ENCODE measurements at places on chromosomes 7 and 10.

DNA sequence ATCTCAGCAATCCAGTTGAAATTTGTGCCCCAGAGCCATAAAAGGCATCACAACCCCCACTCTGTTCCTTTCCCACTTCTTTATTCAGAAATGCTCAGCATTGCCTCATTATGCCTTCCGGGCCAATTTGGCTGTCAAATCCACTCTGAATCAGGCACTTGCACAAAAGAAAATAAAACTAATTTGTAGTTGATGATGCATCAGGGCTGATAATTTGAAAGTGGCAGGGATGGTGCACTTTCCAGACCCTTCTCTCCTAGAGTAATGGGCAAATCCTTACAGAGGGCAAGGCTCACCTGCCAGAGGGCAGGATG, 147.9 kb upstream of the PDE1C start:
- no peak for DNase-seq

DNA sequence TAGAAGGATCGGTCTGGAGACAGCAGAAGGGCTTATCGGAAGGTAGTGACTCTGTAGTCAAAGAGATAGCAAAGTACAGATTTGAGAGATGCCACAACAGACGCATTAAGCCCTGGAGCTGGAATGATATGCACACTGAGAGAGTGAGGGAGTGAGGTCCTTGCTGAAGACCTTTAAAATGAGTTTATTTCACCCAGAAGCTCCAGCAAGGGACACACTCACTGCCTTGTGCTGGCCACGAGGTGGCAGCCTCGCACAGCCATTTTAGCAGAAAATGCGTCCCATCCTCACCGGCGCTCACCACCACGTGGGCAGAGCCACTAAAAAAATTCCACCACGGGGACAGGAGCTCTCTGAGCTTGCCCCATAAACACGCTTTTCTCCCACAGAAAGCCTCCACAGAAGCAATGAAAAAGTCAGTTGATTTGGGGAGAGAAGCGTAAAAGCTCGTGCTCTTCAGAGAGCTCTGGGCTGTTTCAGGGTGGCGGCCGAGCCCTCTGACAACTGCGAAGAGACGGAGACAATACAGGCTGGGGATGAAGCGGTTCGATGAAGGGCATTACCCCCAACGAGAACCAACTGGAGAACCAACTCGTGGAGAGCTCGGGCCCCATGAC, 163.0 kb upstream of the KLF14 start:
- peak; percentile 74 for DNase-seq

DNA sequence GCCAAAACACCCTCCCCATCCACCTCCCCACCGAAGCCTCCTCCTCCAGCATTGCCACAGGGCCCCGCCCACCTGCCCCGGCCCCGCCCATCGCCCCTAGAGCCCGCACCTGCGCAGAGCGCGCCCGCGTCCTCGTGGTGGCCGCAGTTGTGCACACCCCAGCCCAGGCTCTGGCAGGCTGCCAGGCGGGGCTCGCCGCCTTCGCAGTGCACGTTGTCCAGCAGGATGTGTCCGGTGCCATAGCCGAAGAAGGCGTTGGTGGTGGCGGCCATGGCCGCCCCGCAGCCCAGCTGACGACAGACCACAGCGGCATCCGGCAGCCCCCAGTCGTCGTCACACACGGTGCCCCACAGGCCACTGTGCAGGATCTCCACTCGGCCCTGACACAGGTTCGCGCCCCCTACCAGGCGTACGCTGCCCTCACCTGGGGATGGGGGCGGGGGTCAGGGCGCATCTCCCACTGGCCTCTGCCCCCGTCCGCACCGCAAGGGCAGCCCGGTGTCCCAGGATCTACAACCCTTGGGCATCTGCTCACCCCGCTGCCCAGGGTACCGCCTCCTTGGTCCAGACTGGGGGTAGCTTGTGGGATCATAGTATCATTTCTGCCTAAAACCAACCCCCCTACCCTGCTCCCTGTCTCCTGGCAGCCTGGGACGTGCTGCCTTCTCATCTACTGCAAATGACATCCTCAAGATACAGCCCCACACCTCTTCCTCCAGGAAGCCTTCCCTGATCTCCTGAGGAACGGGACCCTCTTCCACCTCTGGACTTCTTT, 11.9 kb downstream of the SSC4D start:
- DNase-seq = peak; percentile 85

- DNase-seq = peak; percentile 18
Measured at GRCh38 chr10:11685787-11686218, 56.4 kb upstream of the ECHDC3 start.

DNA sequence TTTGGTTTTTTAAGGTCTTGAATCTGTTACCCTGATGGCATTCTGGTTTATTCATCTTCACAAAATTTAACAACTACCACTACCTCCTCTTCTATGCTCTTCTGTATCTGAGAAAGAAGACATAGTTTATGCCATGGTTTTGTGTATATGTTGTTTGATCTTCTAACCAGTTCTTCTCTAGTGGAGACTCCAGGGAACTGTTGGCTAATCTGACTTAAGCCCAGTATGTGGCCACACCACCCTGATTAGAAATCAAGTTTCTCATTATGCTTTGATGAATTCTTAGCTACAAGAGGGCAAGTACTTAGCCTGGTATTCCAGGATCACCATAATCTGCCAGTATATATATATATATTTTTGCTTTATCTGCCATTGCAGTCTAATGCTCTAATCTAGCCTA, 99.5 kb upstream of the MXI1 start:
- DNase-seq = no peak

DNA sequence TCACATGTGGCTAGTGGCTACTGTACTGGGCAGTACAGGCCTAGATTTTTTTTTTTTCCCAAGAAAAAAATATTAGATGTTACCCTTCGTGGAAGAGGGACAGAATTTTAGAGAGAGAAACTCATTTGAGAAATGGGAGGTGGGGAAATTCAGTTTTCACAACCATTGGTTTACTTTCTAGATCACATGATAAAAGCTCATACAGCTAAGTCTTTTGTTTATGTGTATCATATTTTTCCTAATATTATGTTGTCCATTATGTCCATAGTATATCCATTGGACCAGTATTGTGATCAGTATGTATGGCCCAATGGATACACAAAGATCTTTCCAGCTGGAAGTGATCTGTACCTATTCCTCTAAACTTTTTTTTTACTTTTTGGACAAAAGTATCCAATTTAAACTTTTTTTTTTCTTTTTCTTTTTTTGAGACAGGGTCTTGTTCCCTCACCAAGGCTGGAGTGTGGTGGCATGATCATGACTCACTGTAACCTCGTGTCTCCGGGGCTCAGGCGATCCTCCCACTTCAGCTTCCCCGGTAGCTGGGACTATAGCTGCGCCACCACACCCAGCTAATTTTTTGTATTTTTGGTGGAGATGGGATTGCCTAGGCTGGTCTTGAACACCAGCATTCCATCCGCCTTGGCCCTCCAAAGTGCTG, 4.1 kb downstream of the CALU start:
- no peak for DNase-seq
